ENCODE measurements at places on chromosomes 6 and 20.
A peak's percentile ranks its signal among the peaks of the same experiment; 100 is the strongest.

DNA sequence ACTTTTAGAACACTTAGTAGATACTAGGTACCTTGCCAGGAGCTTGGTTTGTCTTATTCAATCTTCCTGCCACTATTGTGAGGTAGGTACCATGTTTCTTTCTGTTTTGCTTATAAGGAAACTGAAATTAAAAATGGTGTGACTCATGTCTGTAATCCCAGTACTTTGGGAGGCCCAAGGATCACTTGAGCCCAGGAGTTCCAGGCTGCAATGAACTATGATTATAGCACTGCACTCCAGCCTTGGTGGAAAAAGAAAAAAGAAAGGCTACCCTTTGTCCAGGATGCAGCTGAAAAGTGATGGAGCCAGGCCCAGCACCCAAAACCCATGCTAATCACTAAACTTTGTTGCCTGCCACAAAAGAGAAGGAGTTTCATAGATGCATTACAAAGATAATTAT lies 34.1 kb upstream of the LAMA4 start:
- no peak for DNase-seq

- DNase-seq = no peak
Observed at GRCh38 chr6:84027340-84028181, 6.0 kb upstream of the MRAP2 start.

GRCh38 chr6:53647462-53648094 lies 18.0 kb downstream of the KLHL31 start:
- peak; percentile 31 for DNase-seq

- no peak for DNase-seq
Observed at GRCh38 chr6:88722686-88723085, 240.7 kb downstream of the RNGTT start.

DNA sequence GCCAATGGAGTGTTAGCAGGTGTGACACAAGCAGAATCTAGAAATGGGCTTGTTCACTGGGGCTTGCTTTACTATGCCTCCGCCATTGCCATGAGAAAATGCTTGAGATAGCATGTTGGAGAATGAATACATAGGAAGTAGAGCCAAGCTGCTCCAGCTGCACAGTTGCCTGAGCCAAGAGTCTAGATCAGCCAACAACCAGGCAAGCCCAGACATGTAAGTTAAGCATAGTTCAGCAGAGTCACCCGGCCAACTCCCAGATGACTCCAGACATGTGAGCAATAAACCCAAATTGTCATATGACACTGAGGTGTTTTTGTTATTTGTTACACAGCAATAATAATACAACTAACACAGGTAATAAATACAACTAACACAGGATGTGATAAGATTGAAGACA lies 167.9 kb downstream of the HAO1 start:
- DNase-seq = no peak

- DNase-seq = no peak
Observed at GRCh38 chr6:166752928-166753721, 126.1 kb upstream of the RPS6KA2 start.

GRCh38 chr20:35496481-35496880 lies 33.0 kb downstream of the C20orf173 start:
- no peak for DNase-seq

DNA sequence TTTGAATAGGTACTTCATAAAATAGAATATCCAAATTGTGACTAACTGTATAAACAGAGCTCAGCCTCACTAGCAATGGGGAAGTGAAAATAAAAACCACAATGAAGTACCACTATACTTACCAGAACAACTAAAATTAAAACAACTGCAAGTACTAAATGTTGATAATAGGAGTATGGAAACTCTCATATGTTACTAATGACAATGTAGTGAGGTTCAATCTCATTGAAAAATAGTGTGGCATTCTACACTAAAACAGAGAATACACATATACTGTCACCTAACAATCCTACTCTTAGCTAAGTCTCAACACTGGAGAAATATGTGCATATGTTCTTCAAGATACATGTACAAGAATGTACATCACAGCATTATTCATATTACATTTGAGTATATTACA lies 132.0 kb upstream of the CARMIL1 start:
- no peak for DNase-seq

DNA sequence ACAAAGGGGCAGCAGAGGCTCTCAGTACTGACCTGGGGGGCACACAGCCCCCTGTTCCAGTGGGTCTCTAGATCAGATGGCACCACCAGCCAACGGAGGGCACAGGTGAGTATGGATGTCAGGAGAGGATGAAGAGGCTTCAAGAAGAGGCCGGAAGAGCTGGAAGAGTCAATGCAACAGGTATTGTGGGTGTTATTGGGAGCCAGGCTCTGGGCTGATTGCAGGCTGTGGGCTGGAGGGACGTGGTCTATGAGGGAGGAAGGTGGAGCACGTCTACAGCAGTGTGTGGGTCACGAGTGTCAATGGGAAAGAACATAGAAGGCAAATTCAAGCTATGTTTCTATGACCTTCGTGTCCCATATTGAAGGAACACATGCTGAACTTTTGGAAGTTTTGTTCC lies 18.8 kb upstream of the TAGAP start:
- DNase-seq = no peak

- no peak for DNase-seq
Observed at GRCh38 chr6:148438632-148439031, 96.0 kb downstream of the SASH1 start.

DNA sequence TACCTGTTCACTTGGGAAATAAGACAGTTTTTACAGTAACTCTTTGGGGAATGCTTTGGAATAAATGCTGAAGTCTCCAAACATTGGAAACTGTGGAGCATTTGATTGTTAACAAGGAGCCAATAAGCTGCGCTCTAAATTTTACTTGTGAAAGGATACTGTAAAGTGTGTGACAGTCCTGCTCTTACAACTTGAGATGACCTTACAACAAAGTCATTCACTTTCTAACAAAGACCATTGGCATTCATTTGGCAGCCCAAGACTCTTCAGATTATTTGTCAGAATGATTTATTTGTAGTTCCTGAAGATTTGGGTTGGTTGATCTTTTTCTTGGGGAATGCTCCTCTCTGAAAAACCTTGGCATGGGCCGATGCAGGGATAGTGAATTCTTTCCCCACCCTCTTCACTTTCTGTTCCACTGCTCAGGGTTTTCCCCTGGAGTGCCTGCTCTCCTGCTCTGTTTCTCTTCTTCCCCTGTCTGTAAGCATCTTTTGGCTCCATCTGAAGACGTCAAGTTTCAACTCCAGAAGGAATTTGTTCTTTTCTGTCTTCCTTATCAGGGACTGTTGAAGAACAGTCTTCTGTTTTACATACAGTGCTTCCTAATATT lies 116.4 kb downstream of the AKAP7 start:
- no peak for DNase-seq
